ENCODE measurements at places on chromosomes 2 and 18. TPM values are rescaled to one million over a fixed set of nuclear protein-coding genes. Genes with fewer than 3 reads are reported as not detected.
A peak's percentile ranks its signal among the peaks of the same experiment; 100 is the strongest.

RBKS gene
- 3.3 TPM for total RNA-seq

LIPG gene
- total RNA-seq, result 5.0 TPM

IL1RL1 gene
- total RNA-seq, result 0.84 TPM

DNA sequence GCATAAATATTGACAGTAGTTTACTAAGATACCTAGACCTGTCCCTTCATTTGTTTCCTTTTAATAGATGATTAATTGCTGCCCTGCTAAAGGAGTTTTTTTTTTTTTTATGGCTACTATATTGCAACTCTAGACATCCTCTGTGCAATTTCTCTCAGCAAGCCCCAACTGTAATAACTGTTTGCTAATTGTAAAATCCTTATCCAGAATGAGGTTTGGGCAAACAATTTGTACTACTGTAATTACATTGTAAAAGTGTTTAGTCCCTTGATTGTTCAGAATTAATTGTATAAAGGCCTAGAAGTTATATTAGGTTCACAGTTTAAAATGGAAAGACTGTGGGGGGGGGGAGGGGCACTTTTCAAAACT lies 3.7 kb upstream of the MEIS1 start:
- no peak overlapping the region for H3K27ac ChIP-seq
- H3K4me3 ChIP-seq, result peak overlapping the region; percentile 6
- DNase-seq, result no peak
- H3K27me3 ChIP-seq, result peaks cover 37% of the 10 kb centered on the region
- H3K36me3 ChIP-seq, result no peaks in the 10 kb centered on the region
- peaks cover 5% of the 10 kb centered on the region for H3K4me1 ChIP-seq

GRCh38 chr18:49183921-49184320 lies 233.2 kb upstream of the SMAD7 start:
- H3K4me3 ChIP-seq, result no peak overlapping the region
- H3K27me3 ChIP-seq, result no peaks in the 10 kb centered on the region
- H3K36me3 ChIP-seq, result no peaks in the 10 kb centered on the region
- DNase-seq, result no peak

- H3K36me3 ChIP-seq, result no peaks in the 10 kb centered on the region
- DNase-seq, result no peak
- no peaks in the 10 kb centered on the region for H3K27me3 ChIP-seq
- H3K27ac ChIP-seq, result no peak overlapping the region
- no peak overlapping the region for H3K4me3 ChIP-seq
Measured at GRCh38 chr2:30425326-30425725, 21.7 kb upstream of the LCLAT1 start.

GRCh38 chr2:99380376-99381010 lies 43.3 kb downstream of the EIF5B start:
- H3K27me3 ChIP-seq, result no peaks in the 10 kb centered on the region
- no peaks in the 10 kb centered on the region for H3K4me1 ChIP-seq
- H3K27ac ChIP-seq, result no peak overlapping the region
- H3K36me3 ChIP-seq, result peaks cover 91% of the 10 kb centered on the region
- DNase-seq, result no peak

- H3K36me3 ChIP-seq, result peaks cover 81% of the 10 kb centered on the region
- no peaks in the 10 kb centered on the region for H3K4me1 ChIP-seq
- DNase-seq, result no peak
- H3K27me3 ChIP-seq, result no peaks in the 10 kb centered on the region
Measured at GRCh38 chr2:151808258-151809072, 19.8 kb downstream of the ARL5A start.

Measured in endodermal cell (in vitro differentiated cells).